Stimulated activated CD4-positive, alpha-beta T cell treated with anti-CD3 and anti-CD28 coated beads, TNF-alpha, amount 100 ng/mL, for 24 hours (primary cell): ENCODE measurements at places on chromosomes 7 and 10.

GRCh38 chr10:86077871-86078638, 288.5 kb downstream of the GRID1 start:
- no peak for DNase-seq

DNA sequence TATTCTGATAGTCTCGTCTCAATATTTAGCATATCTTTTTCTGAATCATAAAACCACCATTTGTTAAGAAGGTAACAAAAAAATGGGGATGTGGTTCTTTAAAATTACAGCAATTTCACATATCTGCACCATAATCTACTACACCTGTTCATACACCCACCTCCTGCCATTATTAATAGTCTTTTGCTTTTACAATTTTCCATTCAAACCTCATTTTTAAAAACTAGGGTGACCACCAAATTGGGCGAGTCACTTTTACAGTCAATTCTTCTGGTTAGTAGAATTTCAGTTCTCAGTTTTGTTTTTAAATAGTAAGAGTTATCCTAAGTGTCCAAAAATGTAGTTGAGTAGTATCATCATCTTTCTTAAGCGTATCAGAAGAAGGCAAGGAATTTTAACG, 48.4 kb upstream of the GSAP start:
- DNase-seq: no peak

DNA sequence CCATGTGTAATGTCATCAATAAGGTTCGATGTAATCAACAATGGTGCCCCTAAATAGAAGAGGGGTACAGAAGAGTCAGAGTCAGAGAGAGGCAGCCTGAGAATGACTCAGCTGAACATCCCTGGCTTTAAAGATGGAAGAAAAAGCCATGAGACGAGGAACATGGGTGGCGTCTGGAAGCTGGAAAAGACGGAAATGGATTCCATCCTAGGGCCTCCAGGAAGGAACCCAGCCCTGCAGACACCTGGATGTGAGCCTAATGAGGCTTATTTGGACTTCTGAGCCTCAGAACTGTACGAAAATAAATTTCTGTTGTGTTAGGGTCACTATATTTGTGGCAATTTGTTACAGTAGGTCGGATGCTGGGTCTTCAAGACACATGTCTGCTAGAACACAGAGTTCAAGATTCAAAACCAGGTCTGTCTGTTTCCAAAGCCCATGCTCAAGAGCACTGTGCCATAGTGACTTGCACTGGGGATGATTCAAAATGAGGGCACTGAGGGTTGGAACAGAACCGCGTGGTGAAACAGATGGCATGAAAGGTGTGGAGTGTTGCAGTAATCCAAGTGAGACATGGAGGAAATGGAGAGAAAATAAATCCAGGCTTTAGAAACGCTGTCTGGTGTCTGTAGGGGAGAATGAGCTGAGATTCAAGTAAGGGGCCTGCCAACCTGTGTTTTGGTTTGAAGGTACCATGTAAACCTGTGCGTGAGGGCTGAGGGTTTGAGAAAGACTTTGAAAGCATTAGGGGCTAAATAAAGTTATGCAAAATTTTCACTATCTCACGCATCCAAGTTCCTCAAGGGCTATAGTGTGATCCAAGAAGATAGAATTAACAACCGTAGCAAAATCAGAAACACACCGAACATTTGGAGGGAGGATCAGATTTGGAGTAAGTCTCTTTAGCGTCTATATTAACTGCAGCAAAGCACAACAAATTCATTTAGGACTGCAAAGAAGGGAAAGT, 849.1 kb upstream of the AUTS2 start:
- DNase-seq: no peak

- no peak for DNase-seq
These were observed 298.6 kb upstream of the CACNA2D1 start for GRCh38 chr7:82742163-82742562.

DNA sequence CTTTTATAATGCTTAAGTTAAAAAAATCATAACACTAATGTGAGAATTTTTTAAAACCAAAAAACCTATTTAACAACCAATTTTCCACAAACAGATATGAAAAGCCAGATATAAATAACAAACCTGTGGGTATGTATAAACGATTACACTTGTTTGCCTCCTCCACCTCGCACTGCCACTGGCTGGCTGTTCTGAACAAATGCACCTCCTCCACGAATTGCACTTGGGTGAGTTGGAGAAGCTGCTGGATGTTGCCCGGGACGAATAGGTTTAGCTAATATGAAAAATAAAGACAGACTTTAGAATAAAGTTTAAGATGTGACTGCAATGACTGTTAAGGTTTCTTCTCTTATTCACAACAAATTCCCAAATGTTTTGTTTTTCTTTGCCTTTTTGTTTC, 40.8 kb downstream of the KIF5B start:
- no peak for DNase-seq

GRCh38 chr7:131145770-131146169, 181.9 kb upstream of the MKLN1 start:
- no peak for DNase-seq

DNA sequence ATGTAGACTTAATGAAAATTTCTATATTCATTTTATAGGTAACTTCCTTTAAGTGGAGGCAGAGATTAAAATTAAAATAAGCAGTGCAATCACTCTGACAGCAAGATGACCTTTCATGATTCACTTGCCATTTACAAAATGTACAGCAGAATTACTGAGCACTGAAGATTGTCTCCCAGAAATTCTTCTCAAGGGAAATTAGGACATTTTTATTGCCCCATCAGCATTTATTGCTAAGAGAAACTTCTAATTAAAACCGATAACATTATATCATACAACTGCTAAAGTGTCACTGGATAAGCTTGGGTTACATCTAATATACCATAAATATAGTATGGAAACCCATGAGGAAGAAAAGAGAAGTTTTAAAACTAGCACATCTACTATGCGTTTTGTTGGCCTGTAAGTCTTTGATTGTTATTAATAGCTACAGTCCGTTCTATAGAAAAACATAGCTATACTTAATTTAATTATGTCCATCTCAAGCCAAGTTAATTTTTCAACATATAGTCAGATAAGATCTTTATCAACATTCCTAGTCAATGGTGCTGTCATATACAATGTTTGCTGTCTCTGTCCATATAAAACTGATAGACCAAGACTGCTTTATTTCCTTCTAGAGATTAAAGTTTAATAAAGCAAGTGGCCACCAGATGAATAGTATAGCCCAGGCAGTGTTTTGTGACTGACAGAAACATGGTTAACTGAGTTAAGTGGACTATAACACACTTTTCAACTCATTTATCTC, 217.1 kb upstream of the HGF start:
- no peak for DNase-seq

DNA sequence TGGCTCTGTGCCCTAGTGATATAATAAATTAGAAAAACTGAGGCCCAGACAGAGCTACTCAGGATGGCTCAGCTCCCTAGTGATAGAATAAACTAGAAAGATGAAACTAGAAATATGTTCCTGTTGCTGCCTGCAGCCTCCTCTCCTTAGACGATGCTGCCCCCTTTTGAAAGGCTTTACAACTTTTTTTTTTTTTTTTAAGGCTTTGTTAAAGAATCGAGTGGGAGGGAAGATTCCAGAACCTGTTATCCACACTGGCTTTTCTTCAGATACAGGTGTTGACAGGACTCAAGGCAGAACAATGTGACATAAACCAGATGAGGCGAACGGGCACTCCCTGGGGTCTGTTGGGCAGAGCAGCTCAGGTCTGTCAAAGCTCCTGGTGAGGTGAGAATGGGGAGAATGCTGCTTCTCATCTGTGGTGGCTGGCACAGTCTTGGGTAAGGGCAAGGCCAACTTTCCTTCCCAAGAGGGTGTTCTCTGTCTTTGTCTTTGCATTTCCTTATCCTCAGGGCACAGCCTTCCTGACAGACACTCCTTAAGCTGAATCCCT, 175.1 kb downstream of the COBL start:
- DNase-seq: no peak

DNA sequence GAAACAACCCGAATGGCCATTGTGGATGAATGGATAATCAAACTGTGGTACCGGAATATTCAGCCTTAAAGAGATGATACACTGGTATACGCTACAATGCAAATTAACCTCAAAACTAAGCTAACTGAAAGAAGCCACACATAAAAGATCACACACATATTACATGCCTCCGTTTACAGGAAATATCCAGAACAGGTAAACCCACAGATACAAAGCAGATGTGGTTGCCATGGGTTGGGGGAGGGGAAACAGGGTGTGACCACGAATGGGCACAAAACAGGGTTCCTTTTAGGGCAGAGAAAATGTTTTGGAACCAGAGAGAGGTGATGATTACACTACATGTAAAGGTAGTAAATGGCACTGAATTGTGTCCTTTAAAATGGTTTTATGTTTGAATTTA, 16.6 kb downstream of the ESYT2 start:
- no peak for DNase-seq
